ENCODE measurements at places on chromosomes 1 and 21.

DNA sequence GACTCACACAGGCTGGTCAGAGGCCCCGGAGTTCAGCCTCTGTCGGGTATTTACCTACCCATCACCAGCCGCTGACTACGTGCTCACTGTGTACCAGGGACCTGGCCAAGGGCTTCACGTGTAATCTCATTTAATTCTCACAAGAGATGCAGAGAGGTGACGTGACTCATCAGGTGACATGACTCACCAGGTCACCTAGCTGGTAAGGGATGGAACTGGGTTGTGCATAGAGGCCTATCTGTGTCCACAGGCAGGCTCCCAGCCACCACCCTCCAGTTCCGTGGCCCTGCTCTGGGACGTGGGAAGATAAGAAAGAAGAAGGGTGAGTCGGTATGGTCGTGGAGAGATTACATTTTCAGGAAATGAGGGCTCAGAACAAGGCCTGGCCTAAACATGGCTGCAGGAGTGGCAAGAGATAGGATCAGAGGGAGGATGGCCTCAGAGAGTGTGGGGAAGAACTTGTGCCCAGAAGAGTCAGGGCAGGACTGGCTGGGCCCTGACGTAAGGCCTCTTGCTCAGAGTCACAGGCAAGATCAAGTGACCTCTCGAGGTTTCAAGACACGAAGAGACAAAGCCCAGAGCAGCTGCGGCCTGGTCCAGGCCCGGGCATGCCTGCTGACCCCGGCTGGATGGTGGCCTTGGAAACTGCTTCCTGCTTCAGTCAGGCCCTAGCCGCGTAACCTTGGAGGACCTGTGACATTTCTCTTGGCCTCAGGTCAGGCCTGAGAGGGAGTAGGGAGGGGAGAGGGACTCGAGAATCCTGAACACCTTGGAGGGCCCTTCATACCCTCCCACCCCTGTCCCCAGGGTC lies 52.7 kb upstream of the WASF2 start:
- no peak for DNase-seq

- no peak for DNase-seq
Observed at GRCh38 chr21:9753943-9754342, 767.4 kb upstream of the TPTE start.

- no peak for DNase-seq
Observed at GRCh38 chr1:228270032-228270431, 62.2 kb downstream of the OBSCN start.

GRCh38 chr1:84214115-84214956 lies 70.3 kb downstream of the PRKACB start:
- DNase-seq = no peak

GRCh38 chr1:46595127-46595526 lies 8.9 kb downstream of the MKNK1 start:
- no peak for DNase-seq

DNA sequence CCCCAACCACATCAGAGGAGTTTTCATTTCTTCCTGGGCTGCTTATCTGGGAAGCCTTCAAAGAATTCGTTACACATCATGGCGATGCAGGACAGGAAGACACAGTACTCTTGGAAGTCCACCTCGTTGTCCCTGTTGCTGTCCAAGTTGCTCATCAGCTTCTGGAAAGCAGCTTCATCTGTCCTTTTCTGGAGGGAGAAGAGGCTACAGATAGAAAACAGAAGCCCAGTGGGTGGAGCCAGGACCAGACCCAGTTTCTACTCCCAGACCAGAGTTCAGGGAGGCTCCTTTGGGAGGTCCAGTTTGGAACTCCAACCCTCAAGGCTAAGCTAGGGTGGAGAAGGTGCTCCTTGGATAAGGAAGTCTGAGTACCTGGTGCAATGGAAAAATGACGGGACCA lies 1.9 kb downstream of the S100A4 start:
- DNase-seq = no peak

- DNase-seq = no peak
Observed at GRCh38 chr1:201612645-201613044, 73.7 kb downstream of the NAV1 start.

GRCh38 chr21:38833117-38833516 lies 27.4 kb downstream of the ETS2 start:
- DNase-seq = no peak

DNA sequence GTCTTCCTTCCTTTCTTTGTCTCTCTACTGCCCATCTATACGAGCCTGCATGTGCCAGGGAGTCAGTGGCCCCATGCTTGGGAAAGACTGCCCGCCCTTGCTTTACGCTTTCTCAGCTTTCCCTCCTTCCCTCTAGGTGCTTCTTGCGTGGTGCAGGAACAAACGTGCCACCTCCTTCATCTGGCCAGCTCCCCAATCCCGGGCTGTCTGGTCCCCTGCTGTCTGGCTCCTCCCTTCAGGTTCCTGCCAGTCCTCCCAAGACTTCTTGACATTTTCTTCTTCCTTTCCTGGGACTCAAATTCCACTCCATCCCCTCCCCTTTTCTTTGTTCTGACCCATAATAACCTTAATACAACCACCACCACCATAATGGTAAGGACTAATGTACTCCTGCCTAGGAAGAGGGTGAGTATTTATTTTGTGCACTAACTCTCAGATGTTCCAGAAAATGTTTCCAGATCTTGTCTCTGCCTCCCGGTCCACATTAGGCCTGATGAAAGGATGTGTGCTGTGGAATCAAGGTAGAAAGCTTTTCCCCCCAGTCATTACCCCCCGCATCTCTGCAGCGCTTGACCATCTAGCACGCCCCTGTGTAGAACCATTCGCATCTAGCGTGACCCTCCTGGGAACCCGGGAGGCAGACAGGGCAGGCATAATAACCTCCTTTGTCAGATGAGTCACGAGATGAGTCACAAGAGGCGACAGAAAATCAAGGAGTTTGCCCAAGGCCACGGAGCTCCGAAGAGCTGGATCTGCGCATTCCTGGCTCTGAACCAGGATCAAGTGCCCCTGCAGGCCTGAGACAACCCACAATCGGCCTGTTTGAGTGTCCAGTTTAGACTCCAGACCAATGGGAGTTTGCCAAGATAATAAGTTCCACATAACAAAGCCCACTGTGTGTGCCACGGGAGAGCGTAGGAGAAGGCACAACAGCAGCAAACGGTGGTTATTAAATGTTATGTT lies 60.1 kb upstream of the NEK2 start:
- no peak for DNase-seq

- no peak for DNase-seq
Observed at GRCh38 chr1:81588149-81588548, 212.6 kb upstream of the ADGRL2 start.

DNA sequence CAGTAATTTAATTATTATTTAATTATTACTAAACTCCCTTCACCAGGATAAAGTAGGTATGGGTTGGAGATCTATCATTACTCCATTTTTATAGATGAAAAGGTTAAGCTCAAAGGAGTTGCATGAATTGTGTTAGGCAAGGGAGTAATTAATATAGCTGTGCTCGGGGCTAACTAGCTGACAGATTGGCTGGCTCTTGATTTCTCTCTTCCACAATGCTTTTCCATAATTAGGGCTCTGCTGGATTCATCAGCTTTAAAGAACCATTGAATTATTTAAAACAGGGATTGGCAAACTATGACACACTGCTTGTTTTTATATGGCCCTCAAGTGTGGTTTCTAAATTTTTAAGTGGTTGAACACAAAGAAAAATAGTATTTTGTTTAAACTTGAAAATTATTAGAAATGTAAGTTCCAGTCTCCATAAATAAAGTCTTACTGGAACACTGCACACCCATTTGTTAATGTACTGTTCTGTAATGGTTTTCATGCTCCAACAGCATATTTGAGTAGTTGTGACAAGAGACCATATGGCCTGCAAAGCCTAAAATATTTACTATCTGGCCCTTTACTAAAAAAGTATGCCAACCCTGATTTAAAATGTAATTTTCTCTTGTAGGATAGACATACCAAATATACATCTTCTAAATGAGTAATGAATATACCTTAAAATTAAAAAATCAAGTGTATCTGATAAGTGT lies 76.4 kb downstream of the GDAP2 start:
- no peak for DNase-seq

- no peak for DNase-seq
Observed at GRCh38 chr1:234715252-234716014, 105.5 kb upstream of the IRF2BP2 start.

- no peak for DNase-seq
Observed at GRCh38 chr1:14113271-14113670, 413.3 kb downstream of the PRDM2 start.

DNA sequence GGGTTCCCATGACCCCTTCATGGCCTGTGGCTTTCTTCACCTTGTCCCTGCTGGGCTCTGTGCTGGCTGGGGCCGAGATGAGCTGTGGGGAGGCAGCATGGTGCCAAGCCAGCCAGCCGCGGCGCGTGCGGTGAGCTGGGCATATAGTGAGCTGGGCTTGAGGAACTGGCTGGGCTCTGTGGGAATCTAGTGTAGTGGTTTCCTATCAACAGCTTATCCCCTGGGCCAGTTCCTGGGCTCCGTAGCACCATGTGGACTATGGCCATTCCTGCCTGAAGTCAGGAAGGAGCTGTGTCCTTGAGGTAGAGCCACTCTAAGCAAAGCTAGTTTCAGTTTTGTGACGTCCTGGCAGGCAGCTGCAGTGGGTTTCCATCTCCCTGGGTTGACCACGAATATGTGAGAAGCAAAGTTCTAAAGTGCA lies 1.8 kb downstream of the NCMAP start:
- DNase-seq = no peak

GRCh38 chr1:231337043-231337471 lies 595 bp downstream of the EXOC8 start:
- DNase-seq = no peak

DNA sequence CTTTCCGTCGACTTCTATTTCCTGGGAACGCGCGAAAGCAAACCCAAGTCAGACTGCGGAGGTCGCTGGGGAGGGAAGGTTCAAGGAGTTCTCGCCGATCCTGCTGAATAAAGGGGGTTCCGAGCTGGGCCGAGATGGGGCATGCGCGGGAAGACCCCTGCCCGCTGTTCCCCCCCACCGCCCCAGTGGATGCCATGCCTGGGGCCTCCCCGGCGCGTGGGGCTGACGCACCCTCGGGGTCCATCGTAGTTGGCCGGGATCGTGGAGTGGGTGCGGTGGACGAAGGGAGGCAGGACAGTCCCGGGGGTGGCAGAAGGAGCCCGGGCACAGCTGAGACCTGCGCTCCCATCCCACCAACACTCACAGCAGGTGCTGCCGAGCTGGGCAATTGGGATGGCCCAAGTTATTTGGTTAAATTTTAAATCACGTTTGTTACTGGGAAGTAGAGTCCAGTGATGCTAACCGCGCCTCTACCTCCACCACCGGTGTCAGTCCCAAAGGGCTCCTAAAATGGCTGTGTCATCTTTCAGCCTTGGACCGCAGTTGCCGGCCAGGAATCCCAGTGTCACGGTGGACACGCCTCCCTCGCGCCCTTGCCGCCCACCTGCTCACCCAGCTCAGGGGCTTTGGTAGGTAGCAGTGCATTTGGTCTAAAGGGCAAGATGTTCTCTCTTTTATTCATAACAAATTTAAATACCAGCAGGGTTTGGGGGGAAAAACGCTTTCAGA lies 801 bp downstream of the MX1 start:
- DNase-seq = no peak

DNA sequence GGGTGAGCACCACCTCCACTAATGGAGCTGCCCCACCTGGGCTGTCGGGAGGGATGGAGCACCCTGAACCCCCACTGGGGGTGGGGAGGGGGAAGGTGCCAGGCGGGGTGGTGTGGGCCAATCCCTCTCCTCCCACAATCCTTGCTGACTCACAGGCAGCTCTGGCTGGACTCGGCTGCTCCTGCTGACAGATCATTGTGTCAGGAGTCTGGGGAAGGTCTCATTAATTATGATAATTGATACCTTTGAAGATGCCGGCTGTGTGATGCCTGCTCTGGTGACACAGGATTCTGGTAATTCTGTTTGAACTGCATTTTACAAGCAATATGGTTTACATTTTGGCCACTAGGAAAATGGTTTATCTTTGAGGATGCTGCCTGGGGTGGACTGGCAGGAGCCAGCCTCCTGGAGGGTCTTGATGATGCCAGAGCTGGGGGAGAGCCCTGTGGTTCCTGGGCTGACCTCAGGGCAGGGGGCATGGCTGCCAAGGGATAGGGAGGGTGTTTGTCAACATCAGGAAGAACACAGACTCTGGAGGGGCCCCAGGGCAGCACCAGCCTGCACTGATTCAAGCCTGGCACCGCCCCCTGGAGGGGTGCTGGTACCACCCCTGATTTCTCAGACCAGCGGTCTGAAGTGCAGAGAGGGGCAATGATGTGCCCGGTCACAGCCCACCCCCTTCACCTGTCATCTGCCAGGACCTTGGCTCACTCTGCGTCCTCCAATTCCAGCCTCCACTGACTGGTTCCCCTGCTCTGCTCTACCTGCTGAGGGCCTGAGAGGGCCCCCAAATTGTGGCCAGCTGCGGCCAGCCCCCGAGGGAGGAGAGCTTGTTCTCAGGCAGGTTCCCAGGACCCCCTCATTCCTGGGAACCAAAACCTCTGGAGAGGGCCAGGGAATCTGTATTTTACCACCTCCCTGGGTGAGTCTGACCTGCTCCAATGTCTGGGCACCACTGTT lies 338.8 kb downstream of the MATN1 start:
- DNase-seq = no peak

GRCh38 chr1:150213170-150214098 lies 22.5 kb downstream of the ANP32E start:
- peak; percentile 84 for DNase-seq

DNA sequence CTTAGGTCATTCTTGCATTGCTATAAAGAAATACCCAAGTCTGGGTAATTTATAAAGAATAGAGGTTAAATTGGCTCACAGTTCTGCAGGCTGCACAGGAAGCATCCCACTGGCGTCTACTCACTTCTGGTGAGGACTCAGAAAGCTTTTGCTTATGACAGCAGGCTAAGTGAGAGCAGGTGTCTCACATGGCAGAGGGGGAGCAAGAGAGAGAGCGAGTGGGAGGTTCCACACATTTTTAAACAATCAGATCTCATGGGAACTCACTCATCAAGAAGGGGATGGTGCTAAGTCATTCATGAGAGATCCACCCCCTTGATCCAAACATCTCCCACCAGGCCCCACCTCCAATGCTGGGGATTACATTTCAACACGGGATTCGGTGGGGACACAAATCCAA lies 13.6 kb upstream of the RGS4 start:
- no peak for DNase-seq

- DNase-seq = no peak
Observed at GRCh38 chr21:45470087-45470515, 65.1 kb downstream of the COL18A1 start.

GRCh38 chr1:84297546-84298244 lies 3.8 kb upstream of the SAMD13 start:
- no peak for DNase-seq

GRCh38 chr21:43884861-43885417 lies 19.9 kb downstream of the AGPAT3 start:
- no peak for DNase-seq

DNA sequence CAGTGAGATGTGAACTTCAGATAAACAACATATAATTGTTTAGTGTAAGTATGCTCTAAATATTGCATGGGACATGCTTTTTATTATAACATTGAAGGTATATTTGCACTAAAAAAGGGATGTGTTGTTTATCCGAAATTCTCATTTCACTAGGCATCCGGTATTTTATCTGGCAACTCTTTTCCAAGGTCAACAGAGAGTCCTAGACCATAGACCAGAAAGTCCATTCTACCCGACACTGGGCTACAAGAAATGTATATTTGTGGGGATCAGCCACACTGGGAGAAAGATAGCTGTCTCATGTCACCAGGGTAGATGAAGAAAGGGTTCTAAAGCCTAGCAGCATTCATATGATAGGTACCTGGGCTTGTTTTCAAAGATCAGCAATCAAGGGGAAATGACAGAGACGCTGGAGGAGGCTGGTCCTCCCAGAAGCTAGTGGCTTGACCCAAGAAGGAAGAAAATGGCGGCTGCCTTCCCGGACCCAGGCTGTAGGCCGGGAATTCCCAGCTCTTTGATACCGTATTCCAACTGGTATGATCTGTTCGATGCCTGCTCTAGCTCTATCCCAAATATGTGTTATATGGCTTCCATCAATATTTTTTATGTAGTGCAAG lies 161.1 kb upstream of the IRF2BP2 start:
- DNase-seq = no peak
